Osteoblast (primary cell): ENCODE measurements at places on chromosomes 7 and 10. TPM values are rescaled to one million over a fixed set of nuclear protein-coding genes. Genes with fewer than 3 reads are reported as not detected.
A peak's percentile ranks its signal among the peaks of the same experiment; 100 is the strongest.

- no peaks in the 10 kb centered on the region for H3K4me1 ChIP-seq
- H3K27ac ChIP-seq, result no peak overlapping the region
- no peak for DNase-seq
- H3K27me3 ChIP-seq, result peaks cover 22% of the 10 kb centered on the region
- no peaks in the 10 kb centered on the region for H3K36me3 ChIP-seq
- no peak overlapping the region for H3K4me3 ChIP-seq
Observed at GRCh38 chr10:12434277-12434676, 84.9 kb downstream of the CAMK1D start.

MYPN gene
- 1.5 and 1.8 TPM in 2 replicates for total RNA-seq

NRCAM gene
- 0.88 and 2.2 TPM in 2 replicates for total RNA-seq

DNA sequence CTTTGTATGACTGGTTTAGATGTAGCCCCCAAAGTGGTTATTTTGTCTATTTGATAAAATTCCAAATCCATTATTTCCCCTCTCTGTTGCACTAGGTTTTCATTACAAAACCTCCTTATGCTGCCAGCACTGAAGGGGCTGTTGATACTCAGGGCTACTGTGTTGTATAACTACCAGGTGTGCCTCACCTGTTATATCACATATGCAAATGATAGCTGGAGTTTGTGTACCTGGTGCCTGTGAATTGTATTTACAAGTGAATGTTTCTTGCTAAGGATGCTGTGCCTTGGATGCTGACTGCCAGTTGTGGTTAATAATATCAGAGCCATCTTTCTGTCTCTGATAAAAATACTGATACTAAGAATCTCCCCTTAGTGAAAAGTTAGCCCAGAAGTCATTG lies 84.8 kb upstream of the CCDC6 start:
- no peak overlapping the region for H3K27ac ChIP-seq
- H3K27me3 ChIP-seq, result no peaks in the 10 kb centered on the region
- no peak overlapping the region for H3K4me3 ChIP-seq
- no peak for DNase-seq
- no peaks in the 10 kb centered on the region for H3K36me3 ChIP-seq
- H3K4me1 ChIP-seq, result no peaks in the 10 kb centered on the region

- no peak overlapping the region for H3K4me3 ChIP-seq
- no peaks in the 10 kb centered on the region for H3K4me1 ChIP-seq
- H3K27ac ChIP-seq, result no peak overlapping the region
- H3K36me3 ChIP-seq, result no peaks in the 10 kb centered on the region
Observed at GRCh38 chr10:112115781-112116385, 67.7 kb downstream of the GPAM start.

DNA sequence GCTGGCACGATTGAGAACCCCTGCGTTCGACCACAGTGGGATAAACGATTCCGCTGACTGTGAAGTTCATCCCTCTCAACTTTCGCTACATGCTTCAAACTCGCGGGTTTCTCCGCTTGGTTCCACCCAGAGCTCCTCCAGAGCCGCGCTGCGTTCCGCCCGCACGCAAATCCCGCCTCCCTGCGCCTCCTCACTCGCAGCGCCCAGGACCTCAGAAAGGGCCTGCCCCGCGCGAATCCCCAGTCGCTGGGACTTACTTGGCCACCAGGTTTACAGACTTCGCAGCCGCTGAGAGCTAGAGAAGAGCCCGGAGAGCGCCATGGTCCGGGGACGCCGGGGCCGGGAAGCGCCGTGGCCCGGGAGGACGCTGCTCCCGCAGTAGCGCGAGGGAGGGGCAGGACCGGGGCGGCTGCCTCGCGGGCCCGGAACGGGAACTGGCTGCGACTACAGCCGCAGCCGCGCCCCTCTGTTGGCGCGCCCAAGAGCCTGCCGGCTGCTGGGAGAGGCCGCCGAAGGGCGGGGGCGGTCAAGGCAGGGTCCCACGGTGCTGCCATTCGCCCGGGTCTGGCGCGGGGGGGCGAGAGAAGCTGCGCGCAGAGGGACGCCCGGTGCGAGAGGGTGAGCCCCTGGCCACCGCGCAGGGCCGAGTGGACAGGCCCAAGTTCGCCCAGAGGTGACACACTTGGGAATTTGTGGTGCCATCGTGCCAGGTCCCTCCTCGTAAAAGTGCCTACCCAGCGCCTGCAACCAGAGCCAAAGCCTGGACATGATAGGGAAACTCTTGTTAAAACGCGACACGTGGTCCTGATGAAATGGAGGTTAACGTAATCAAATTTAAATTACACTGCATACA lies at the start of gene NOD1:
Gene NOD1 (minus strand): TSS at position 436 of the 853 bp plus-strand sequence. CDS start 21,863 bp downstream, outside the sequence.
- peak within 1 kb of the TSS; percentile 76 for H3K4me3 ChIP-seq
- no peaks in the 10 kb centered on the region for H3K27me3 ChIP-seq
- peak within 1 kb of the TSS; percentile 81 for H3K27ac ChIP-seq
- peaks cover 41% of the 10 kb centered on the region for H3K4me1 ChIP-seq

EPO gene
- total RNA-seq, result not detected in 2 replicates
